Skin of body (tissue), 3 donors: ENCODE measurements at places on chromosomes 3 and 15. TPM values are rescaled to one million over a fixed set of nuclear protein-coding genes. Genes with fewer than 3 reads are reported as not detected.

DNA sequence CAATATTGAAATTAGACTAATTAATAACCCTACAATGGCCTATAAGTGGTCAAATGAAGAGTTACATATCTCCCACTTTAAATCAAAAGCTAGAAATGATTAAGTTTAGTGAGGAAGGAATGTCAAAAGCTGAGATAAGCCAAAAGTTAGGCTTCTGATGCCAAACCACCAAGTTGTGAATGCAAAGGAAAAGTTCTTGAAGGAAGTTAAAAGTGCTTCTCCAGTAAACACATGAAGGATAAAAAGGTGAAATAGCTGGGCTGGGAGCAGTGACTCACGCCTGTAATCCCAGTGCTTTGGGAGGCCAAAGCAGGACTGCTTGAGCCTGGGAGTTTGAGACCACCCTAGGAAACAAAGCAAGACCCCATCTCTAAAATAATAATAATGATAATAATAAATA is 46.9 kb upstream of the DCUN1D1 start:
- no peak for DNase-seq

- no peak for DNase-seq
Measured at GRCh38 chr3:50390508-50391224, 31.3 kb upstream of the TMEM115 start.

DNA sequence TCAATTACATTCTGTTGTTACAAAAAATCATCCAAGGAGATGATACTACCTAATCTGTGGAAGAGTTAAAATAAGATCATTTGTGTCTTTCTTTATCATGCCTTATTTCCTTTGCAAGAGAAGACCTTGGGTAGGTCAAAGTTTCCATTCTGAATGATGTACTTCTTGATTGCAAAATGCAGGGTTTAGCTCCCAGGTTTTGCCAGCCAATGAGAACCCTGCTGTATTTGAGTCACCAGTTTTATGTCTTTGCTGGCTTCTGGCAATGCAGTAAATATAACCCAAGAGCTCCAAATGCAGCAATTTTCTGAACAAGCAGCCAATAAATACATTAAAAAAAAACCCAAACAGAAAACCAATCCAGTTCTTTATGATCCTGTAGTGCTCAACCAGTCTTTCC is 204.9 kb downstream of the CADPS start:
- no peak for DNase-seq

CAV3 gene
- 16.4 TPM for total RNA-seq

DNA sequence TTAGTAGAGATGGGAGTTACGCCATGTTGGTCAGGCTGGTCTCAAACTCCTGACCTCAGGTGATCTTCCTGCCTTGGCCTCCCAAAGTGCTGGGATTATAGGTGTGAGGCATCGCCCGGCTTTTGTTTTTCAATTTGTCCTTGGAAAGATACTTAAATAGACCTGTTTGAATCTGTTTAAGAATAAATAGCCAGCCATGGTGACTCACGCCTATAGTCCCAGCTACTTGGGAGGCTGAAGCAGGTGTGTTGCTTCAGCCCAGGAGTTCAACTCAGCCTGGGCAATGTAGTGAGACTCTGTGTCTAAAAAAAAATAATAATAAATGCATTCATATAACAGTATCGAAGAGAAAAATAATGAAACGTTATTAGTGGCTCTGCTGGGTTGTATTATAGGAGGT is 17.3 kb downstream of the SNAPC5 start:
- no peak for DNase-seq

GRCh38 chr3:170092907-170093306 is 55.1 kb downstream of the GPR160 start:
- DNase-seq: no peak

DNA sequence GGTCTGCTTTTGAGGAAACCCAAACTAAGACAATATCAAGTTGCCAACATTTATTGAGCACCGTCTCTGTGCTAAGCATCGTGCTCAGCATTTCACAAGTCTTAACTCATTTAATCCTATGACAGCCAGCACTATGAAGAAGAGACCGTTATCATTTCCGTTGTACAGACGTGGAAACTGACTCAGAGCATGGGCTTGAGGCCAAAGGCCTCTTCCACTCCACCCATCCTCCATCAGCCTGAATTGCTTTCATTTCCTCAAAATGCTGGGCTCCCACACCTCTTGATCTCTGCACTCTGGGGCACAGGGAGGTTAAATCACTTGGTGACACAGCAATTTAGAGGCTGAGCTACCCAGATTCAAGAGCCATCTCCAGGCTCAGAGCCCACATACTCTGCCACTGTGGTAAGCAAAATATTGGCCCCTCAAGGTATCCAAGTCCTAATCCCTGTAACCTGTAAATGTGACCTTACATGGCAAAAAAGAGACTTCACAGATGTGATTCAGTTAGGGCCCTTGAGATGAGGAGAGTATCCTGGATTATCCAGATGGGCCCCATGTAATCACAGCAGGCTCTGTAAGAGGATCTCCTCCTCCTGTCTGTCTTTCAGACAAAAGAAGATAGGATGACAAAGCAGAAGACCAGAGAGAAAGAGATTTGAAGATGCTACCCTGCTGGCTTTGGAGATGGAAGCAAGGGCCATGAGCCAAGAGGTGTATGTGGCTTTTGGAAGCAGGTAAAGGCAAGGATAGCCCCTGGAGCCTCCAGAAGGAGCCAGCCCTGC is 24.3 kb upstream of the FLNB start:
- DNase-seq: peak; percentile 42

LYZL4 gene
- total RNA-seq: not detected

GRCh38 chr15:89127054-89127702 is 38.9 kb downstream of the ABHD2 start:
- no peak for DNase-seq

DNA sequence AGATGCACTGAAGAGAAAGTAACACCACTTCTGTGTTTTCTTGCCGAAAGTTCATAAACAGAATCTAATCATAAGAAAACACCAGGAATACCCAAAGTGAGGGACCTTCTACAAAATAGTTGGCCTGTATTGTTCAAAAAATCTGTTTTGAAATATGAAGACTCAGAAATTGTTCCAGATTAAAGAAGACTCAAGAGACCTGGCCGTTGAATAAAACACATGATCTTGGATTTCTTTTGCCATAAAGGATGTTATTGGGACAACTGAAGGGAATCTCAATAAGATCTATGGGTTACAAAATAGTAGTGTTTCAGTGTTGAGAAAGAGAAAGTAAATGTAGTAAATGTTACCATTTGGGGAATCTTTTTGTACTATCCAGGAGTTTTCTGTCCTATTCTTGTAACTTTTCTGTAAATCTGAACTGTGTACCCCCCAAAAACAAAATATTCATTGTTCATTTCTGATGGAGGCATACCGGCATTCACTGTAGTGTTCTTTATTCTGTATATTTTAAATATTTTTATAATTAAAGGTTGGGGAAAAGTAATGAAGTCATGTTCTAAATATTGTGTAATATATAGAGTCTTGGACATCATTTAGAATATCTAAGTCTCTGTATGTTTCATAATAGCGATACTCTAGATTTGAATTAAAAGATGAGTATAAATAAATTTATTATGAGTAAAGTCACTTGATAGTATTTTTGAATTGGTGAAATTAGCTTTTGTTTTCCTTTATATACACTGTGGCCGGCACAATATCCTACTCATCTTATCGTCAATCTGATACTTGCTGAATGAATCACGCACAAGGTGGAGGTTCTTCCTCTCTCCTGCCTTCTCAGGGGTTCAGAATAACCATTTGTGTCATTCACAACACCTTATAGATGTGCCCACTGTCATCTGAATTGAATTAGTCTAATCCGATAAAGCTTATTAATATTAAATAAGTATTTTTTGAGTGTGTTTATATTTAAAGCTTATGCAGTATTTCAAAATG is 66.7 kb downstream of the TRAK1 start:
- DNase-seq: peak; percentile 31

GRAMD2A gene
- 0.39 TPM for total RNA-seq

CAMK2N2 gene
- not detected for total RNA-seq

NME9 gene
- not detected for total RNA-seq

- no peak for DNase-seq
Measured at GRCh38 chr15:42623951-42624350, 48.5 kb downstream of the STARD9 start.

- peak; percentile 15 for DNase-seq
Measured at GRCh38 chr3:69451594-69451993, 65.7 kb upstream of the FRMD4B start.

DNA sequence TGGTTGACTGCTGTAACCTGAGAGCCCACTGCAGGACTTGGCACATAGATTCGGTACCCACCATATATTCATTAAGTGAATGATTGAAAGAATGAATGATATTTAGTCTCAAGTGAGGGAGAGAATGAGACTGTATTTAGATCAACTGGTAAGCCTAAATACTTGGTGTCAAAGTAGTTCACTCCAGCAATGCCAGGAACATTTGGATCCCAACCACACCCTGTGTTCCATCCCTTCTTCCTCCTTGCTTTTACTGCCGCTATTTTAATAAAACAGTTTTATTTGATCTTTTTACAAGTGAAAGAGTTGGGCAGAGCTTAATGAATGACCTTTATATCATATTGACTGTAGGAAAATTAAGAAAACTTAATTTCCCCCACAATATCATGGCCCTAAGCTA is 473.6 kb upstream of the CBLB start:
- DNase-seq: no peak

DNA sequence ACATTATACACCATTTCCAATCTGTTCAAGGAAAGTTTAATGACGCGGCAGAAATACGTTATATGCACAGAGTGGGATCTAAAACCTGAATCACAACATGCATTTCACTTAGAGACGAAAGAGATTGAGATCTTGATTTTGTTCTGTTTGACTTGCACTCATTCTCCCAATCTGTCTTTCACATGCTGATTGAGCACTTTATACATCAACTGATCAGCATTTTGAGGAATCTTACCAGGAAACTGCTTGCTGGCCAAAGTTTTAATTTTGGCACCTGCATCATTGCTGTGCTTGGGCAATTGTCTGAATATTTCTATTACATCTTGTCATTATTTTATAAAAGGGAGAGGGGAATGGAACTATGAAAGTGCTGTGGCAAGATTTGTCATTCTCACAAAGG is 47.7 kb upstream of the ATP10A start:
- no peak for DNase-seq
